Posterior vena cava (tissue), 2 donors: ENCODE measurements at places on chromosomes 13 and 19. TPM values are rescaled to one million over a fixed set of nuclear protein-coding genes. Genes with fewer than 3 reads are reported as not detected.

NCCRP1 gene
- total RNA-seq: not detected

NLRP11 gene
- total RNA-seq: not detected

DAND5 gene
- total RNA-seq: not detected

AKT1S1 gene
- total RNA-seq: 28.9 TPM

ZNF761 gene
- 9.9 TPM for total RNA-seq

HSH2D gene
- total RNA-seq: 0.81 TPM

TEX101 gene
- not detected for total RNA-seq

PRODH2 gene
- total RNA-seq: not detected

NMRK2 gene
- 0.51 TPM for total RNA-seq

C5AR1 gene
- 30.6 TPM for total RNA-seq

SIGLEC9 gene
- total RNA-seq: 12.6 TPM

PSG1 gene
- not detected for total RNA-seq

ZNF441 gene
- total RNA-seq: 16.1 TPM

SAE1 gene
- total RNA-seq: 55.9 TPM

C3 gene
- 2,763 TPM for total RNA-seq

KCNN4 gene
- total RNA-seq: 5.8 TPM

CTXN1 gene
- total RNA-seq: 11.7 TPM

SPINT2 gene
- total RNA-seq: 25.1 TPM

HS6ST3 gene
- total RNA-seq: 2.6 TPM

GTPBP3 gene
- 12.7 TPM for total RNA-seq

LIN7B gene
- total RNA-seq: 9.3 TPM

LRRC8E gene
- not detected for total RNA-seq

SLC5A5 gene
- not detected for total RNA-seq

TNNT1 gene
- total RNA-seq: not detected

ZNF749 gene
- total RNA-seq: 10.2 TPM

IGSF23 gene
- total RNA-seq: not detected

SSC5D gene
- 32.4 TPM for total RNA-seq

LATS2 gene
- 37.2 TPM for total RNA-seq

ZNF497 gene
- 0.14 TPM for total RNA-seq

RCBTB2 gene
- 8.6 TPM for total RNA-seq

CYP4F22 gene
- not detected for total RNA-seq

ZNF677 gene
- total RNA-seq: 18.6 TPM

WDR87 gene
- total RNA-seq: not detected

LGALS14 gene
- not detected for total RNA-seq

C19orf67 gene
- not detected for total RNA-seq

DNAAF3 gene
- total RNA-seq: not detected

GPALPP1 gene
- total RNA-seq: 23.1 TPM

SLC25A42 gene
- 8.0 TPM for total RNA-seq

ZNF799 gene
- total RNA-seq: 4.1 TPM

GRIN2D gene
- total RNA-seq: 2.3 TPM

SPRY2 gene
- total RNA-seq: 24.7 TPM

THSD1 gene
- total RNA-seq: 7.9 TPM

SLC8A2 gene
- total RNA-seq: 0.56 TPM

TLE2 gene
- 61.4 TPM for total RNA-seq

TMPRSS9 gene
- not detected for total RNA-seq

TNNI3 gene
- not detected for total RNA-seq

ZNF587 gene
- total RNA-seq: 22.2 TPM

KCNN1 gene
- 0.33 TPM for total RNA-seq

RXFP2 gene
- total RNA-seq: not detected

GRIN3B gene
- not detected for total RNA-seq

KLC3 gene
- total RNA-seq: 0.37 TPM

LIM2 gene
- total RNA-seq: not detected

LYPD5 gene
- total RNA-seq: 4.0 TPM

FCER2 gene
- total RNA-seq: 0.23 TPM

ZNF560 gene
- total RNA-seq: not detected

CYP4F2 gene
- total RNA-seq: not detected

SIGLEC12 gene
- 1.00 TPM for total RNA-seq
